Amniotic stem cell (primary cell): ENCODE measurements at places on chromosomes 2 and 18.

DNA sequence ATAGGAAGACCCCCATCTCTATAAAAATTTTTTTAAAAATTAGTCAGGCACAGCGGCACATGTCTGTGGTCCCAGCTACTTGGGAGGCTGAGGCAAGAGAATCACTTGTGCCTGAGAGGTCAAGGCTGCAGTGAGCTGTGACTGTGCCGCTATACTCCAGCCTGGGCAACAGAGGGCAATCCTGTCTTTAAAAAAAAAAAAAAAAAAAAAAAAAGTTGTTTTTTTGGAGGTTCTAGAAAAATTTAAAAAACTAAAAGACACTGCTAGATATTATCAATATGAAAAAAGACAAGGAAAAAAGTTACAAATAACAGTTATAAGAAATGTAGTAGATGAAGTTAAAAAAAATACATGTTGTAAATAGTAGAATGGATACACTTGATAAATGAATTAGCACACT lies 56.1 kb upstream of the C2orf15 start:
- no peak for DNase-seq

- no peak for DNase-seq
Observed at GRCh38 chr2:119760956-119761275, 1.2 kb downstream of the PTPN4 start.

- DNase-seq: no peak
Observed at GRCh38 chr2:64727843-64728463, 74.2 kb upstream of the SERTAD2 start.

DNA sequence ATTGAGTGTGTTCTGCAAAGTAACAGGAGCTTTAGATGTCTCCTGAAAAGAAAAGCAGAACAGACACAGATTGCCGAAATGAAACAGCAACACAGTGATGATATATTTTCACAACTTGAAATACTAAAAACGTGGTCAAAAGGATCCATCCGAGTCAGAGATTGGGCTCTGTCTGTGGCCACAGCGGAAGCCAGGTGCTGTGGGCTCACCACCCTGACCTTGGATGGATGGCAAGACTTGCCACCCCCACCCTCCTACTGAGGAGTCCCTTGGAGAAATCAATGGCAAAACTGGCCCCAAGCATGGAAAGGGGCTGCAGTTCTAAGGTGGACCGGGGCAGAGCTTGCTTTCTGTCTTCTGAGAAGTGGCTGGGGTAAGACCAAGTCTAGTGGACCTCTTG lies 31.4 kb upstream of the ACKR3 start:
- no peak for DNase-seq

DNA sequence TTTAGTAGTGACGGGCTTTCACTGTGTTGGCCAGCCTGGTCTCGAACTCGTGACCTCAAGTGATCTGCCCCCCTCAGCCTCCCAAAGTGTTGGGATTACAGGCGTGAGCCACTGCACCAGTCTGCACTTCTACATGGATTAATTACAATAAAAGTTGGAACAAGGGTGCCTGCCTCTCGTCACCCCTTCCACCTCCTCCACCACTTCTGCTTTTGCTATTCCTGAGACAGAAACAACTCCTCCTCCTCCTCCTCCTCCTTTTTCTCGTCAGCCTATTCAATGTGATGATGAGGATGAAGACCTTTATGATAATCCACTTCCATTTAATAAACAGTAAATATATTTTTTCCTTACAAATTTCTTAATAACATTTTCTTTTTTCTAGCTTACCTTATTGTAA lies 35.2 kb downstream of the SRBD1 start:
- DNase-seq: no peak

DNA sequence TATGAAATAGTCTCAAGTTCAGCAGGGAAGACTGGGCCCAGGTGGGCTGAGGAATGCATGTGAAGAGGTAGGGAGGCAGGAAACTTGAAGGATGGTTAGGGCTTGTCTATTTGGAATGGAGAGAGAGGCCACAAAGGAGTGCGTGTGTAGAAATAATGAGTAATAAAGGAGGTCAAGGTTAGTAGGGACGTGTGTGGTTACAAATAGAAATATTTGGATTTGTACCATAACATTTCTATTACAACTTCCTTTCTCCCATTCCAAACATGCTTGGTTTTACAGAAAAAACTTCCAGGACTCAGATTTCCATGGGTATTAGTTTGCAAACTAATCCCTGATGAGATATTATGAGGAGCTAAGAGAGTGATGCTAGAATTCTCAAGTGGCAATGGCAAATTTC lies 280.6 kb downstream of the NCKAP5 start:
- no peak for DNase-seq

DNA sequence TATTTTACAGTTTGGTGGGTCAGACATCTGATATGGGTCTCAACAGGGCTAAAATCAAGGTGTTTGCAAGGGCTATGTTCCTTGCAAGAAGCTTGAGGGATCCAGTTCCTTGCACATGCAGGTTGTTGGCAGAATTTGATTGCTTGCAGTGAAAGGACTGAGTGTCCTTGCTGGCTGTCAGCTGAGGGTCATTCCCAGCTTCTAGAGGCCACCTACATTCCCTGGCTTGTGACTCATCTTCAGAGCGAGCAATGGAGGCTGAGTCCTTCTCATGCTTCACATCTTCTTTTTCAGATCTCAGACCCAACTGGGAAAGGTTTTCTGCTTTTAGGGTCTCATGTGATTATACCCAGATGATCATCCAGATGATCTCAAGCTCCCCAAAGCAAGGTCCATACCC lies 12.4 kb downstream of the MEX3C start:
- no peak for DNase-seq
